Stimulated activated CD4-positive, alpha-beta T cell treated with anti-CD3 and anti-CD28 coated beads, Interleukin-15, amount 100 ng/mL, for 48 hours (primary cell): ENCODE measurements at places on chromosomes 2 and 18.
A peak's percentile ranks its signal among the peaks of the same experiment; 100 is the strongest.

- no peak for DNase-seq
Observed at GRCh38 chr18:62346333-62347088, 21.4 kb downstream of the TNFRSF11A start.

GRCh38 chr2:223099561-223099960, 47.6 kb downstream of the KCNE4 start:
- no peak for DNase-seq

GRCh38 chr2:177629357-177630024, 236.9 kb downstream of the AGPS start:
- no peak for DNase-seq

DNA sequence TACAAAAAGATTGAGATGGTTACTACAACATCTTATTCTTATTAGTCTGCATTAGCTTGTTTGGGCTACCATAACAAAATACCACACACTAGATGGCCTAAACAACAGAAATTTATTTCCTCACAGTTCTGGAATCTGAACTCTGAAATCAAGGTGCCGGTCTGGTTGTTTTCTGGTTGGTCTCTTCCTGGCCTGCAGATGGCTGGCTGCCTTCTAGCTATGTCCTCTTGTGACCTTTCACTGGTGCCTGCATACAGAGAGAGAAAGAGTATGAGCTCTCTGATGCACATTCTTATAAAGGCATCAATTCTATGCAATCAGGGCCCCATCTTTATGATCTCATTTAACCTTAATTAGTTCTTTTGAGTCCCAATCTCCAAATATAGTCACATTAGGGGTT, 696.5 kb downstream of the TDRD15 start:
- no peak for DNase-seq

DNA sequence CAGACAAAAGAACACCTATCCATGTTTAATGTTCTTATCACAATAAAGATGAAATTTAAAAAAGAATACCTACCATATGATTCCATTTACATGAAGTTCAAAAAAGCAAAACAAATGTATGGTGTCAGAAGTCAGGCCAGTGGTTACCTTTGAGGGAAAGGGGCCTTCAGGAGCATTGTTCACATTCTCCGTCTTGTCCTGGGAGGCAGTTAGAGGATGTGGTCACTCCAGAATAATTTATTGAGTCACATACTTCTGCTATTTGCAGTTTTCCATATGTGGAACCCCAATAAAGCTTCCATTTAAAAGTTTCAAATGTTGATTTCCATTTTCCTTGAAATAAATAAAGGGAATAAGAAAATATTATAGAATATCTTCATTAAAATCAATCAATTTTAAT, 41.6 kb upstream of the POU3F3 start:
- no peak for DNase-seq

DNA sequence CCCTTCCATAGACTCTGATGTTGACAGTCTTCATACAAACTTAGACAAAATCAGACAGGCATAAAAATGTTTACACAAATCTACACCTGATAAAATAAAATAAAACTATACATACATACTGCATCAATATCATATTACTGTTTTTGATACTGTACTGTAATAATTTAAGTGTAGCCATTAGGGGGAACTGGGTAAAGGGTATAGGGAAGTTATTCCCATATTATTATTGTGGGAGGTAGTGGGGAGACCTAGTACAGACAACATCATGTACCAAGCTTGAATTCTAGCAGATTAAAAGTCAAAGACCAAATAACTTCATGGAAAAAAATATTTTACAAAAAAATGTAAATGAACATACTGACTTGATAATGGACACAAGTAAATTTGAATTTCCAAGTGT, 43.3 kb downstream of the PUM2 start:
- DNase-seq = no peak

DNA sequence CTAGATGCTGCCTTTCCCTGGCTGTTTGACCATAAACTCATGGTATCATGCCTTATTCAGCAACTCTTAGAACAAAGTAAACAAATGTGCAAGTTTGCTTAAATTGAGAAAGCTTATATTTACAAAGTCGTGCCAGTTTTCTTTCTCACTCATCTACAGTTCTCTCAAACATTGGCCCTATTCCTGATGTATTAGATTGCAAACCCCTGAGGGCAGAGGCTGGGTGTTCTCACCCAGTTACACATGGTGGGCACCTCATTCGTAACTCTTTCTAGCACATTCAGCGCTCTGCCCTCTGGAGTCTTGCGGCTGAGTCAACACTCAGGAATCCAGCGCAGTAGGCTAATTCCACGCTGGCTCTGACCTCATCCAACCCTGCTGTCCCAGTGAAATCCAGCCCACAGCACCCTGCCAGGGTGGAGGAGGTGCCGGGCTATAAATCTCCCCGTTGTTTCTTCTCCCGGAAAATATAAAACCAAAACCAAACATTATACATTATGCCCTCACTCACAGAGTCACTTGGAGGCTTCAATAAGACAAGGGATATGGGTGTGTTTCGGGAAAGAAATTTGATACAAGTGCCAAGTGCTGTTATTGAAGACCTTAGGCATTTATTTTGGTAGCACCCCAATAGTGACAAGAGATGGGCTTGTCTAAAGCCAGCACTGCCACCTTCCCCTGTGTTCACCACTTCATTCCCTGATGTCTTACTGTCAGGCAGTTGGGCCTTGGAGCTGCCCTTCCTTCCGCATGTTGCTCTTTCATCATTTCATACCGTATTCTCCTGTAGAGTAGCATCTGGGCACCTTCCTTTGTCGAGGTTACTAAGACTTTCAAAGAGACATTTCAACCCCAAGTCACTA, 287.4 kb downstream of the PRKCE start:
- DNase-seq = no peak

DNA sequence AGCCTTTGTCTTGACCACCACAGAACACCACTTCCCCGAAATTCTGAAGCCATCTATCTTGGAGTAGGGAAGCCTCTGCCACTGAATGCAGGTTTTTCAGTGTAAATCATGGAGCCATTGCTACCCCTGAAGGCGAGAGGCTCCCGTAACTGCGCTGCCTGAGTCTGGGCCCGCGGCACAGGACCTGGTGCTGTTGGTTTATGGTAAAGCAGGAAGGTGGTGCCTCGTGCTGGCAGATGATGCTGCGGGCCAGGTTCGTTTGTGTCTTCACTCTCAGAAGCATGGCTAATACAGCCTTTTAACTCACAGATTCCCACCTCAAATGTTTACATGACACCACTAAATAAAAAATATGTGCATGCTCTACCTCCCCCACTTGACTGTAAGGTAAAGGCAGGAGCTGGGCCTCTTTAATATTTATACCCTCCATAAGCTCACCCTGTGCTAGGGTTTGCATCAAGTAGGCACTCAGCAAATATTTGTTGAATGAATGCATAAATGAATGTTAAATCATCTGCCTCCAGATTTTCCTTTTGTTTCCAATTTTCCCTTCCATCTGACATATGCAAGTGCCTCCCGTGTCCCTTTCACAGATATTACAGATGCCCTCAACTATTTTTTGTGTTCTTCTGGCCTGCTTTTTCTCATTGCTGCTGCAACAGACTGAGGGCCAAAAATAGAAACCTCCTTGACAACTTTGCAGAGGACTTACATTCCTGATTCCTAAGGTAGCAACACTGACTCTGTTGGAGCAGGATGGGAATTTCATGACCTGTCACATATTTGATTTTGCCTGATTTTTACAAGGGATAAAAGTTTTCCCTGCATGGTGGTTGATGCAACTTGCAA, 83.5 kb upstream of the CPO start:
- no peak for DNase-seq

DNA sequence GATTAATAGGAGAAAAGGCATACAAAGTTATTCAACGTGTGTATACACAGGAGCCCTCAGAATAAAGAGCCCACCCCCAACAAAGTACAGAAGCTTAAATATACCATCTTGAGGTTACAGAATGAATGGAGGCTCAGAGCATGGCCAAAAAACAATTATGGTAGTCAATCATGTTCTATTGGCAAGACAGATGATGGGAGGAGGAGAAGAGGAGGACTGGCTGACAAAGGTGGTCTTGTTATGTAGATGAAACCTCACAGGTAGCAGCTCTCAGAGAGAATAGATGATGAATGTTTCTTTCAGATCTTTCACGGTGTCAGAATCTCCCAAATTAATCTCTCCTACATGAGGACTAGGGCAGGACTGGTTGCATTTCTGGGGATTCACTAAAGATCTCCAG, 66.0 kb downstream of the ARL4C start:
- DNase-seq = no peak

- DNase-seq = no peak
Observed at GRCh38 chr2:47014564-47015051, 99.0 kb upstream of the MCFD2 start.

- DNase-seq = no peak
Observed at GRCh38 chr2:28637066-28638047, 114.3 kb upstream of the PPP1CB start.

GRCh38 chr2:151560289-151560688, 150.6 kb downstream of the RIF1 start:
- no peak for DNase-seq

- peak; percentile 9 for DNase-seq
Observed at GRCh38 chr2:65431421-65432226, 775 bp downstream of the SPRED2 start.

DNA sequence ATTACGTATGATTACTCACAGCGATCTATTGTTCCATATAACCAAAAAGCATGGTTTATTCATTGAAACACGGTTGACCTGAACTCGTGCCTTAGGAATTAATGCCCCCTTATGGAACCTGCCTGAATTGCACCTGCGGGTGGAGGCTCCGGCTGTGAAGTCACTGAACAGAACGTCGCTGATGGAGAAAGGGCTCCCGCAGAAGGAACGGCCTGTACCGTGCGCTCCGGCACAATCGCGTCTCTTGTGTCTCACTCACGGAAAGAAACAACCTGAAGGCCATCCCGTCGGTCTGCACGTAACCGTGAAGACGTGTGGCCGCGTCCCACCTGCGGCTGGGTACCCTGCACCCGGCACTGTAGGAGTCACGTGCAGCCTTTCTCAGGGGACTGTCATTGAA, 133.1 kb downstream of the NFATC1 start:
- peak; percentile 74 for DNase-seq

DNA sequence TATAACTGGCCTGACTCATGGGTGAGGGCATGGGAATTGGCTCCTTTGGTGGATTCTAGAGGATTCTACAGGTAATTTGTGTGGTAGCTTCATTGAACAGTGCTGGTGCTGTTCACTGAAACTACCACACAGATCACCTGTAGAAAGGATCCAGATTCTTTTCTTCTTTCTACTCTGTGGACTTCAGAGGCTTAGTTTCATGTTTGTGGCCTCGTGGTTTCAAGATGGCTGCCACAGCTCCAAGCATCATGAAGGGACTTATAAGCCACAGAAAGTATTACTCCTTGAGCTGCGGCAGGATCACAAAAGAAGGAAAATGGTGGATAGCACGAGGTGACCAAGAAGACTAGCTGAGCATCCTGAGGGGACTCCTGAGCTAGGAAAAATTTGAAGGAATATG, 88.9 kb downstream of the ADCYAP1 start:
- no peak for DNase-seq

DNA sequence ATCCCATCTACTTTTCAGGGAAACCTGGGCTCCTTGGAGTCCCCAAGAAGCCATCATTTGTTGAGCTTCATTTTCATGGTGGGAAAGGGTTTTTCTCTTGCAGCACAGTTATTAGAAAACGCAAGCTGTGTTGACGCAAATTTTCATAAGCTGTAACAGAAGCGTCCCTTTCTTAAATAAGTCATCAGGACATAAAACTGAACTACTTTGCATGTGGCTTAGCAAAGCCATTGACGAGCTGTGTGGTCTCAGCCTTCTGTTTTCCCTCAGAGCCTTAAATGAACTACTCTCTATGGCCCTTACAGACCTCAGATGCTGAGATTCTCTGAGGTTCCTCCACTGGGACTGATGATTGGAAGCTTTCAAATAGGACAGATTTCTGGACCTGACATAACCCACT, 85.1 kb downstream of the ARL4C start:
- DNase-seq = no peak

DNA sequence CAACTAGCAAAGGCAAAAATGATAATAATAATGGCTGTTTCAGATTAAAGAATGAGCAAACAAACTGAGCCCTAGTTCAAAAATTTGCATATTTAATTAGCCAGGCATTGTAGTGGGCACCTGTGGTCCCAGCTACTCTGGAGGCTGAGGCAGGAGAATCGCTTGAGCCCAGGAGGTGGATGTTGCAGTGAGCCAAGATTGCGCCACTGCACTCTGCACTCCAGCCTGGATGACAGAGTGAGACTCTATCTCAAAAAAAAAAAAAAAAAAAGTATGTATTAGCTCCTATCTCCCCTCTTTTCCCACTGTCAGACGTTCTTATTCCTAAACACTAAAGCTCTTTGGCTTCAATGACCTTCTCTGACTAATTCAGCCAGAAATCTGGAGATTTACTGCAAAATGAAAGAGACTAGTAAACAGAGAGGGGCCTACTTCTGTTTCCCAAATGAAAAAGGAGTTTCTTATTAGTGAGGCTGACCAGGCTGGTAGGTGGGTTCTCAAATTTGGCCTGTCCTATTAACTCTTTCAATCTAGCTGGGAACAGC, 3.9 kb upstream of the SRBD1 start:
- no peak for DNase-seq

GRCh38 chr18:33757037-33757436, 179.0 kb downstream of the ASXL3 start:
- DNase-seq = no peak

GRCh38 chr2:200787351-200788120, 24.2 kb upstream of the BZW1 start:
- DNase-seq = no peak

GRCh38 chr2:47190188-47190881, 35.2 kb upstream of the STPG4 start:
- no peak for DNase-seq

DNA sequence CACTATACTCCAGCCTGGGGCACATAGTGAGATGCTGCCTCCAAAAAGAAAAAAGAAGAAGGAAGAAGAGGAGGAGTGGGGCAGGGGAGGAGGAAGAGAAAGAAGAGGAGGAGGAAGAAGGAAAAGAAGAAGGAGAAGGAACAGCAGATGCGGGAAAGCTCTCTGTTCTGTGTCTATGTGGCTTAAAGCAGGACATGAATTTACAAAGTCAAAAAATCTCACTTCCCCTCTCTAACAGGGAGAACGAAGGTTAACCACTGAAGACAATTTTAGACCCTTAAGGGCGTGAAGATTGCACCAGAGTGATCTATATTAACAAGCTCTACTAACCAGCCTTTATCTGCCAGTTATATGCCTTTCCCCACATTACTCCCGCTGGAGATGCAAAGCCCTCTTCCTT, 258.9 kb downstream of the METTL4 start:
- no peak for DNase-seq

- DNase-seq = no peak
Observed at GRCh38 chr18:72692595-72692994, 148.5 kb upstream of the CBLN2 start.

DNA sequence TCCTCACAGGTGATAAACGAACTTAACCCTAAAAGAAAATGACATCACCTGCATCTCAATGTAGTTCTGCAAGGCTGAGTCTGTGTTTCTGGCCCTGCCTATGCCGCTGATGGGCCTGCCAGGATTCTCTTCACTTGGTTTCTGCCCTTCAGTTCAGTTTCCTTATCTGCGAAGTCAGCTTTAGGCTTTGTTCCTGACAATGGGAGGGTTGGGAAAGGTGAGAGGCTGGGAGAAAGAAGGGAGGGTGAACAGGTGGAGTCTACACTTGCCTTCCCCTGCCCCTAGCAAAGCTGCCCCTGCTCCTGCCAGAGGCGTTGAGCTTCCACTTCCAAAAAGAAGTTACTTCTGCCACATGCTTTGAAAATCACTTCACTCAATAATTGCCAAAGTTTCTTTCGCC, 124.0 kb upstream of the APCDD1 start:
- no peak for DNase-seq

- no peak for DNase-seq
Observed at GRCh38 chr2:54687595-54688152, 35.8 kb upstream of the EML6 start.
